ENCODE measurements at places on chromosomes 12 and 14.
A peak's percentile ranks its signal among the peaks of the same experiment; 100 is the strongest.

DNA sequence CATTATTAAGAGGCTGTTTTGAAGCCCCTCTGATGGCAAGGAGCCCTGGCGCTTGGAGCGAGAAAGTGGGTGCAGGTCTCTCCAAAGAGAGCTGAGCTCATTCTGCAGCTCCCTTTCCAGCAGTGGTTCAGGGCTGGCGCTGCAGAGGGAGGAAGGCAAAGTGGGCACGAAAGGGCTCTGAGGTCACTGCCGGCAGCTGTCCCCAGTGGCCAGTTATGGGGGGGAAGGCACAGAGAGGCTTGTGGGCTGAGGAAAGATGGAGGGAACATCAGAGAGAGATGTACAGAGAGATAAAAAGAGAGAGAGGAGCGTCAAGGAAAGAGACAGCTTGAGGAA is 75.2 kb upstream of the TBX5 start:
- DNase-seq, result no peak

DNA sequence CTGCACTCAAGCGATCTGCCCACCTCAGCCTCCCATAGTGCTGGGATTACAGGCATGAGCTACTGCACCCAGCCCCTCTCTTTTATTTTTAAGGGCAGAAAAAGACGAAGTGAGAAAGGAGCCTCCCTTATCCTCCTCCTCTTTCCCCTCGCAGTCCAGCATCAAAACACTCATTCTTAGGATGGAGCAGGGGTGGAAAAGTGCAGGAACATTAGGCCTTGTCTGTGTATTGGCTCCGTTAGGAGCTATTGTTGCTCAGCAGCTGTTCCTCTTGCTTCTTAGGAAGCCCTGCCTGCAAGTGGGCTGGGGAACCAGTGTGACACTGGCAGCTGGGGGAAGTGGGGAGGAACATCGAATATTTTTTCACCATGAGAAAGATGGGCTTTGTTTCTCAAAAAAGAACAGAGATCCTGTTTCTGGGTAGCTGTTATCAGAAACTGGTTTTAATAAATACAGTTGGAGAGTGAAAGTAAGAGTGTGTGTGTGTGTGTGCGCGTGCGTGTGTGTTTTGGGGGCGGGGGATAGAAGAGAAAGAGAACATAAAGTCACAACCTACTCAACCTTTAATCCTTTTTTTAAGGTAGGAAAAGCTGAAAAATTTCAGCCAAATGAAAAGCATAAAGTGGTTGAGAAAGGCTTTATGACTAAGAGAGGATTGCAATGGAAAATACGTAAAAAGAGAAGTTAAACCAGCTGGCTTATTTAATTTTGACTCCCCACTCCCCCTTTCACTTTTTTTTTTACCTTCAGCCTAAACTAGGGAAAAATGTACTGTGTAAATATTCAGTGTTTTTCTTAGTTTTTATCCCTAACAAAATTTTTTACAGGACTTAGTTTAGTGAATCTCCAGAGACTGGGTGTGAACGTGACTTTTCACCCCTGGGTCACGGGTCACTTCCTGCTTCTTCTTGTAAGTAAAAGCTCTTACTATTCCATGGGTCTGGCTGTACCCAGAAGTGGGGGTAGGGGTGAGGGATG is 197.2 kb upstream of the PLEKHG7 start:
- peak; percentile 66 for DNase-seq

- DNase-seq, result no peak
Observed at GRCh38 chr14:22382955-22383354, 206.1 kb downstream of the DAD1 start.

DNA sequence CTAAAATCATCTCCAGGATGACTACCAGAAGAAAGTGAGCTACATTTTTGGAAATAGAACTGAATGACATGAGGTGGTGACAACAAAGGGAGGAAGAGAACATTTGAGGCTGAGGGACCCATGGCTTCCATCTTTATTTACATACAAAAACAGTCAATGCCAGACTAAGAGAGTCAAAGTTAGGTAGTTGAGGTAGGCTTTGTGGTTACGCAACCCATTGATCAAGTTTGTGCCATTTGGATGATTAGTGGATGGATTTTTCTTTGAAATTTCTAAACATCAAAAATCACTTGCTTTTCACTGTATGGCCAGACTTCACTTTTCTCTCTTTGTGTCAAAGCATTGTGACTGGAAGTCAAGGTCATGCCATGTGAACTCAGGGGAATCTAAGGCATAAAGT is 22.9 kb downstream of the ASCL1 start:
- no peak for DNase-seq

DNA sequence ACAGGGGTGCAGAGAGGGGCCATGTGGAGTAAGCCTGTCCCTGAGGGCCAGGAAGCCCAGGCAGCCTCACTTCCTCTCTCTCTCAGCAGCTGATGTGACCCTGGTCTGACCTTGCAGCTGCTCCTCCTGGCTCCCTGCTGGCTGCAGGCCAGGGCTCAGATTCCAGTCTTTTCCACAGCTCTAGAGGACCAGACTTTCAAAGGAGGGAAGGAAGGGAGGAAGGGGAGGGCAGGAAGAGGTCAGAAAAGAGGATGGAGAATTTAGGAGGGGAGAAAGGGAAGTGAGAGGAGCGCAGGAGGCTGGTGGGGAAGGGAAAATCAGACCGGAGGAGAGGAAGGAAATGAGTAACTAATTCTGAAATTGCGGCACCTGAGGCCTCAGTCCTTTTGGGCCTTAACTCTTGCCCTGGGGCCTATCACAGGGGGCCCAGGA is 40.9 kb upstream of the VASH1 start:
- no peak for DNase-seq

DNA sequence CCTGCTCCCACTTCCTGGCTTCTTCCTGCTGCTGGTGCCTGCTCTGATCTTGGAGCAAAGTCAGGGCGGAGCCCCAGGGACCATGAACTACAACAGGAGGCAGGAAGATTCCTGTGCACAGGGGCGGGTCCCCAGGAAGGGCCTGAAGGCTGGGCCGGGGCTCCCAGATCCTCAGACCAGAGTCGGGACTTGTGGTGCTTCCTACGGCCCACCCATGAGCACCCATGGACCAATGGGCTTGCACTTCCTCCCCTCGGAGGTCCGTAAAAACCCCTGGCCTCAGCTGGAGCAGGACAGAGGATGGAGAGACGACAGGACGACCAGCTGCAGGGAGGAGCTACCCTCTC is 1287.1 kb downstream of the TMEM121 start:
- no peak for DNase-seq
